Left ventricle myocardium superior (tissue), 1 donor: ENCODE measurements at places on chromosomes 3 and 15.
A peak's percentile ranks its signal among the peaks of the same experiment; 100 is the strongest.

DNA sequence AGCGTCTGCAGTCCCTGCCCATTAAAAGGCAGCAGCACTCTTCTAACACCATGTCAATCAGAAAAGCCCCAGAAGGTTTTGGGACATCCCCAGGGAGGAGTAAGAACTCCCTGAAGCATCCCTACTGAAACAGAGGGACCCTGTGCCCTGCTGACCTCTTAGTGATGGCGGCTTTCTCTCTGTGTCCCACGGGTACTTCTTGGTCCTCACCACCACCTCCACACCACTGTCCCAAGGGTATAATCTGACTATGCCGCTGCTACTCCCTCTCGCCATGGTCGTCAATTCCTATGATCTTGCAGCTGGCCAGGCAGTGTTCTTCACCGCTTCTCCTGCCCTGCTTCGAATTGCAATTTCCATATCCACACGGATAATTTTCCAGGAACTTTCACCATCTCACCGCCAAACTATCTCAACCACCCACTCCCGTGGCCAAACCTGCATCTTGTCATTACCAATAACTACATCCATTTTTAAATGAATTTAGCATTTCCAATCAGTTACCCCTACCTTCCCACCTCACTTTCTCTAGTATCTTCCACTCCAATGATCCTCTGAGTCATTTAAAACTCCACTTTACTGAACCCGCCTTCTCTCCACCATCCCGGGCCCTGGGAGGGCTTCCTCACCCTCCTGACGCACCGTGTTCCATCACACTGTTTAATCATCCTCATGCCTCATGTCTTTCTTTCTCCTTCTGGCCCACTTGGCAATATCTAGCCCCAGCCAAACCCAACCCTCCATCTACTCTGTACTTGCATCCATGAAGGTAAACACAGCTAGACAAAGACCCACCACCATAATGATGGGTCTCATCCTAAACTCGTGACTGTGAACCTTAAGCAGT lies 23.7 kb downstream of the PRR23E start:
- DNase-seq: no peak

- DNase-seq: no peak
These were observed 610 bp downstream of the EPHB3 start for GRCh38 chr3:184561913-184562877.

DNA sequence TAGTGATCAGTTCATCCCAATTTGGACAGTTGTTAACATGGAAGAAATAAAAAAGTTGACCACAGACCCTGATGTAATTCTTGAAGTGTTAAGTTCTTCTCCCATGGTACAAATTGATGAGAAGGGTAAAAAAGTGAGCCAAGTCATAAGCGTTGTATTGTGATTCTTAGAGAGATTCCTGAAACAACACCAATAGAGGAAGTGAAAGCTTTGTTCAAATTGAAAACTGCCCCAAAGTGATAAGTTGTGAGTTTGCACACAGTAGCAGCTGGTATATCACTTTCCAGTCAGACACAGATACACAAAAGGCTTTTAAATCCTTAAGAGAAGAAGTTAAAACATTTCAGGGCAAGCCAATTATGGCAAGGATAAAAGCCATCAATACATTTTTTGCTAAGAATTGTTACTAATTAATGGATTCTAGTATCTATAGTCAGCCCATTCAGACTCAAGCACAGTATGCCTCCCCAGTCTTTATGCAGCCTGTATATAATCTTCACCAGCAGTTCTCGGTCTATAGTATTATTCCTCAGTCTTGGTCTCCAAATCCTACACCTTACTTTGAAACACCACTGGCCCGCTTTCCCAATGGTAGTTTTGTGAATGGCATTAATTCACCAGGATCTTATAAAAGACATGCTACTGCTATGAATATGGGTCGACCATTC lies 38.2 kb downstream of the CDIN1 start:
- no peak for DNase-seq

GRCh38 chr3:81237181-81237580 lies 524.3 kb downstream of the GBE1 start:
- no peak for DNase-seq

DNA sequence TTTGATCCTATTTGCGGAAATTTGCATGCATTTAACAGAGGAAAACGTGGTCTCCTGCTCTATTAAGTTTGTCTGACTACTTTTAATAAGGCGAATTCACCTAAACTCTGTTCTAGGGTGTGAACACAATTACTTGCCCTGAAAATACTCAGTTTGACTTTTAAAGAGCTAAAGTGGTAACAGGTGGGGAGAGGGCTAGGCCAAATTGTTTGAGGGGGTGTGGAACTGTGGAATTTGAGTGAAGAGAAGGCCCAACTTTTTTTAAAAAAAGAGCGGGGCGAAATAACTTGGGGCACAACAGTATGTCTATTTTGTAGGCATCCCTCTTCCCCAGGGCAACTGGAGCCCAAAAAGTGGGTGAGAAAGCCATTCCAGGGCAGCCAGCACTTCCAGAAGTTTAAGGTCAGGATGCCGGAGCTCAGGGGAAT lies 580 bp upstream of the FXR1 start:
- no peak for DNase-seq

DNA sequence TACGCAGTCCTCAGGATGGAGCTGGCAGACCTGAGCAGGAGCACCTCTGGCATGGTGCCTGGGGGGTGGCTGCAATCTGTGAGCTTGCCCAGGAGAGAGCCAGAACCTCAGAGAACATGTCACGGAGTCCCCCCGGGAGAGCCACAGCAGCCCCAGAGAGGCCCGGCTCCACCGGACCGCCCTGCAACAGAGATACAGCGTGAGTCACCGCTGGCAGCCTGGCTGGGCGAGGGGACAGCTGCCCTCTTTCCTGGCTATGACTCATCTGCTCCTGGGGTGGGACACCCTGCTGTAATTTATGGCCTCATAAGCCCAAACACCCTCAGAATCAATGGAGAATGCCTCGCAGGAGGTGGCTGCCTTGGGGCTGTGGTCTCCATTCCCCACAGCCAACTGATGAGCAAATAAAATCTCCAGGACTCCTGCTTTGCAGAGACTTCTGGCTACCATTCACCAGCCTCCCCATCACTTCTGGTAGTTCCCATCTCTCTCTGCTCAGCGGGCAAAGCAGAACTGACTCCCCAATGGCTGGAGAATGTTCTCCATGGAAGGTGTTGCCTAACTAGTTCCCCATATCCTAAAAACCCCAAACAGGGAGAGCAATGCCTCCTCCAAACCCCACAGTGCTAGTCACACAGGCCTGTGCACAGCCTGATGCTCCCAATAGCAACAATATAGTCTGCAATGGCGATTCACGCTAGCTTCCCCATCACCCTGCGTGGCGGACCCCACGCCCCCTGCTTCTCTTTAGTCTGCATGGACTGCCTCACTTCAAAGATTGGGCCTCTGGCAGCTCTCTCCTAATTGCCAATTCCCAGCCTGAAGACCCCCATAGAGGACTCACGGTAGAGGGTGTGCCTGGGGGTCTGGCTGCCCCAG lies 21.6 kb downstream of the ACSBG1 start:
- peak; percentile 77 for DNase-seq

DNA sequence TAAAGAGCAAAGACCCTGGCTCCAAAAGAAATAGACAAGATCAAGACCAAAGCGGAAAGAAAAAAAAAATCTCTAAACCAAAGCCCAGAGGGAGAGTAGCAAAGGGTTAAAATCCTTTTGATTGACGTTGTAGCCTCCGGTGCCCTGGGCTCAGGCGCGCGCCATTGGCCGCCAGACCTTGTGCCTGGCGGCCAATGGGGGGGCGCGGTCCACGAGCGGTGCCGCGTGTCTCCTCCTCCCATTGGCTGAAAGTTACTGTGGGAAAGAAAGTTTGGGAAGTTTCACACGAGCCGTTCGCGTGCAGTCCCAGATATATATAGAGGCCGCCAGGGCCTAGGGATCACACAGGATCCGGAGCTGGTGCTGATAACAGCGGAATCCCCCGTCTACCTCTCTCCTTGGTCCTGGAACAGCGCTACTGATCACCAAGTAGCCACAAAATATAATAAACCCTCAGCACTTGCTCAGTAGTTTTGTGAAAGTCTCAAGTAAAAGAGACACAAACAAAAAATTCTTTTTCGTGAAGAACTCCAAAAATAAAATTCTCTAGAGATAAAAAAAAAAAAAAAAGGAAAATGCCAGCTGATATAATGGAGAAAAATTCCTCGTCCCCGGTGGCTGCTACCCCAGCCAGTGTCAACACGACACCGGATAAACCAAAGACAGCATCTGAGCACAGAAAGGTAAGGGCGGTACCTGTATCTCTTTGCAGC lies at the start of gene HES1:
Gene HES1, plus strand, starts transcription at position 343 of the 713 bp plus-strand sequence. Its CDS starts 233 bp downstream, at position 576.
- DNase-seq: peak; percentile 96

DNA sequence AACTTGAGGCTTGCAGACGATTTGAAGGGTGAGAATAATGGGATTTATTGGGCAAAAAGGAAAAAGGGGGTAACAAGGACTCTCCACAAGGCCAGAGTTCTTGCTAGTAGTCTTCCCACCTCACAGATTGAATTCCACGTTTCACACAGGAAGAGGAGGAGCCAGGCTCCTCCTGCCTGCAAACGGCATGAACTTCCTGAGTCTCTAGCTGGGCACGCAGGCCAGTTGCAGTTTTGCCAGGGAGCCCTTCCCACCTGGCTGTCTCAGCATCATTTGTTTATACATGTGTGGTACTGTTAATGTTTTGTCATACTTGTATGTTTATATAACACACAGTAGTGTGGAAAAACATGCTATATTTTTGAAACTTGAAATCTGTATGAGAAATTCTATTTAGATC lies 155.0 kb downstream of the NLGN1 start:
- DNase-seq: no peak

GRCh38 chr15:87609894-87610293 lies 646.6 kb downstream of the NTRK3 start:
- DNase-seq: no peak

GRCh38 chr15:38894243-38894948 lies 329.8 kb upstream of the RASGRP1 start:
- DNase-seq: no peak

DNA sequence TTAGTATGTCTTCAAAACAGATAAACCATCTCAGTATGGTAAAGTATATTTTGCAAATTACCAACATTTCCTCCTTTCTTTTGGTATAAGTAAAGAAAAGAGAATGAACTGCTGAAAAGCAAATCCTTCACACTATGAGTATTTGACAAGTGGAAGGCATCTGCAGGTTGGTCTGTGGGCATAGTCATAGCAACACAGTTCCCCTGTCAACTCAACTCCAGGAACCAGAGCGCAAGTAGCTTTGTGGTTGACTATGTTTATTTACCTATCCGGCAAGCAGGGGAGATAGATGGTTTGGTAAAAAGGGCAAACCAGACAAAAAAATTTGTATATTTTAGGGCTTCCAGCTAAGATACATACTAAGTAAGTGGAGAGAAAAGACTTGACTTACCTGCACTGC lies 88.3 kb upstream of the PPIB start:
- DNase-seq: no peak

GRCh38 chr3:13338231-13338630 lies 81.9 kb downstream of the NUP210 start:
- no peak for DNase-seq
